ENCODE measurements at places on chromosomes 13 and 19.

DNA sequence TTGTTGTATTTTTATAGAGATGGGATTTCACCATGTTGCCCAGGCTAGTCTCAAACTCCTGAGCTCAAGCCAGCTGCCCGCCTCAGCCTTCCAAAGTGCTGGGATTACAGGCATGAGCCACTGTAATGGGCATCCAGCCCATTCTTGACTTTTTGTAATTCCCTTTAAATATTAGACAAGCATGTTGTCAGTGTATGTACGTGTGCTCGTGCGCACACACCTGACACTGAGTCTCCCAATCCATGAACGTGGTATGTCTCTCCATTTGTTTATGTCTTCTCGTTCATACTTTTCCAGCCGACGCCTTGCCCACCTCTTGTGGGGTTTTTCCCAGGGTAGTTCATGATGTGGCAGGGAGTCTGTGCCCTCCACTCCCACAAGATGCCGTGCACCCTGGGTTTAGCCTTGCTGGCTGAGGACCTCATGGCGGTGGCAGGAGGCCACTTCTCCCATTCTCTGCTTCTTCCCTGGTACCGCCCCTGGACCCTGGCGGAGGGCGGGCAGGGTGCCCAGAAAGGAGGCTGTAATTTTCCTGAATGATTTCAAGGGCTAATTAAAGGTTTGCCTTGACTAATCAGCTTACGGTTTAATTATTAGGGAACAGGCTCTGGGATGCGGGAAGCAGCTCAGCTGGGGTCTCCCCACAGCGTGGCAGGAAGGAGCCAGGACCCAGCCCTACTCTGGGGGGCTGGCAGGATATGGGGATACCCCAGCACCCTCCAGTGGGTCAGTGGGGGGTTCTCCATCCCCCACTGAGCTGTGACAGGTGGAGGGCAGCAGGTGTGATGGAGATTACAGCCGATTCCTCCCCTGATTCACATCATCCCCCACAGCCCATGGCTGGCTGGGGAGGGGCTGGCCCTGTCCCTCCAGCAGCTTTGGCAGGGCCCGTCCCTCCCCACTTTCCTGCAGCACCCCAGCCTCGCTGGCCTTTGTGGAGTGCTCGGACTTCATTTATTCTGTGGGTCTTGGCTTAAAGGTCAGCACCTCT lies 12.9 kb downstream of the PAK4 start:
- no peak for DNase-seq

DNA sequence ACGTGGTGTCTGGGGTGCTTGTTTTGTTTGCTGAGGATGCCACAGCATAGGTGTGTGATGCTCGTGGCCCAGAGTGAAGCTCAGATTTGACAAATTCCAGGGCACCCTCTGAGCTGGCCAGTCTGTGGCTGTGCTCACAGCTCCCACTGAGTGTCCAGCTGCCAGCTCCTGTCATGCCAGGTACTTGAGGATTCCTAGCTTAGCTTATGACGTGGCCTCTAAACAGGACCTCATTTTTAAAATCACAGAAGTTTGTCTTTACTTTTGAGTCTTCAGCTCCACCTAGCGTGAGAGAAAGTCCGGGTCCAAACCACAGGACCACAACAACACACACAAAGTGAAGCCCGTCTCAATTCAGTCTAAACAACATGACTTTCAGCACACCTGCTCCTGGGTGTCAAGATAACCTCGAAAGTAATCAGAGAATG lies 117.3 kb downstream of the RAB20 start:
- DNase-seq = no peak

DNA sequence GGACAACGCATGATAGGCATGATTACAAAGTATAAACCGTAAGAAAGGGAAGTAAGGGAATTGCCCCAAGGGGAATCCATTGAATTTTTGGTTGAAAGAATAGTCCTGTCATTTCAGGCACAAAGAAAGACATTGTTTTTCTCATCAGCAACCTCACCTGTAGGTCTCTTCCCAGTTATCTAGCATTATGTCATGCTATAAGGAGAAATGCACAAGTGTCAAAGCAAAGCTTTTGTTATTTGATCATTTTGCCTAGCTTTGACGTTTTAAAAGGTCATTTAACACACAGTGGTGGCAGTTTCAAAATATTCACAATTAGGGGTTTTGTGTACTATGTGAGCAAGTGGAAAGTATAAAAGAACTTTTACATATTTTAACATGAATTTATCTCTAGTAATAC lies 796.2 kb upstream of the MIR17HG start:
- no peak for DNase-seq

DNA sequence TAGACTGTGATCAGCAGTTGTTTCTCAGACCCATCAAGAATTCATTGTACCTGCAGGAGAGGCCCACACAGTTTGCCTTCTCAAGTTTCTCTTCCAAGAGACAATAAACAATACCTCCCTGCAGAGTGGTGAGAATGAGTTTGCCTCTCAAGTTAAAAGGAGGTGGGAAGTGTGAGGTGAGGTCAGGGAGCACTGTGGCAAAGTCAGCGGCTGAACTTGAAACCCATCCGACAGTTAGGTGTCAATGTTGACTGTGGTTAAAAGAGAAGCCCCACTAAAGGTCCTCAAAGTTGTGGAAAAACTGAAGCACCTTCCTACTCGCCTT lies 72.9 kb upstream of the TSC22D1 start:
- no peak for DNase-seq

DNA sequence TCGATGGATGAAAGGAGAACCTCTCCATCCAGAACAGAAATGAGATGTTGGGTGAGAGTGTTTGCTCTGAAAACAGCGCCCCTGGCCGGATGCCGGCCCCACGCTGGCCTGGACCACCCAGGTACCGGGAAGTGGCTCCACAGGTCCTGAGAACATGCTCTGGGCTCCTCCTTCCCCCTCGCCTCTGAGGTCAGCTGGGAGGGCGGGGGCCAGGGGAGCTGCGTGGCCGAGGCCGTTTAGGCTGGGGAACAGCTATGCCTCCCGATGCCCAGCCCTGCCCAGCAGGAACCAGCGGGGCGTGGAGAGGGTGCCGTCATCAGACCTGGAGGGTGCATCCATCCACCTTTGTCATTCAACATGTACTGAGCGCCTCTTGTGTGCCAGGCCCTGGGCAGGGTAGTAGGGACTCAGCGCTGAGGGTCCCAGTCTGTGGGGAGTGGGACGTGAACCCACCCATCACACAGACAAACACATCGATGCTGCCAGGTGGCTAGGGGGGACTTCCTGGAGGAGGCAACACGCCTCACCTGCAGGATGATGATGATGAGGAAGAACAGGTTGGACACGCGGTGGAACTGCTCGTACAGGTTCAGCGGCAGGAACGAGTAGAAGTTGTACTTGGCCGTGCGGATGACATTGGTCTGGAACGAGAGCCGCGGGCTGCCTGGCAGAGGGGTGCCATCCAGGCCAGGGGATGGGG lies 4.2 kb downstream of the ATP8B3 start:
- no peak for DNase-seq

GRCh38 chr19:39430675-39431593 lies 4.8 kb downstream of the RPS16 start:
- DNase-seq = no peak

DNA sequence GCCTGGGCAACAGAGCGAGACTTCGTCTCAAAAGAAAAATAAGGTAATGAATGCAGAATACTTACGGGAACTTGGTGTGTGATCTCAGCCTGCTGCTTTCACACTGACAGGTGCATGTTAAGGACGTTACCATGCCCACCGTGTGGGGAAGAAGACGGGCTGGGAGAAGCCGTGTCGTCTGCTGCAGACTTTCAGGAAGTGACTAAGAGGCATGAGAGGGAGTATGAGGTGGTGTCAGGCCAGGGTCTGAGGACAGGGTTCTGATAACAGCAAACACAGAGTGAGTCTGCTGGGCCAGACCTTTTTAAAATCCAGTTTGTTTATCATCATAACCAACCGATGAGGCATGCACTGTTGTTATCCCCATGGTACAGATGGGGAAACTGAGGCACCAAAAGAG lies 13.6 kb upstream of the GALP start:
- DNase-seq = no peak

Measured in AG04449 (cell line).